ENCODE measurements at places on chromosomes 4 and X.
A peak's percentile ranks its signal among the peaks of the same experiment; 100 is the strongest.

DNA sequence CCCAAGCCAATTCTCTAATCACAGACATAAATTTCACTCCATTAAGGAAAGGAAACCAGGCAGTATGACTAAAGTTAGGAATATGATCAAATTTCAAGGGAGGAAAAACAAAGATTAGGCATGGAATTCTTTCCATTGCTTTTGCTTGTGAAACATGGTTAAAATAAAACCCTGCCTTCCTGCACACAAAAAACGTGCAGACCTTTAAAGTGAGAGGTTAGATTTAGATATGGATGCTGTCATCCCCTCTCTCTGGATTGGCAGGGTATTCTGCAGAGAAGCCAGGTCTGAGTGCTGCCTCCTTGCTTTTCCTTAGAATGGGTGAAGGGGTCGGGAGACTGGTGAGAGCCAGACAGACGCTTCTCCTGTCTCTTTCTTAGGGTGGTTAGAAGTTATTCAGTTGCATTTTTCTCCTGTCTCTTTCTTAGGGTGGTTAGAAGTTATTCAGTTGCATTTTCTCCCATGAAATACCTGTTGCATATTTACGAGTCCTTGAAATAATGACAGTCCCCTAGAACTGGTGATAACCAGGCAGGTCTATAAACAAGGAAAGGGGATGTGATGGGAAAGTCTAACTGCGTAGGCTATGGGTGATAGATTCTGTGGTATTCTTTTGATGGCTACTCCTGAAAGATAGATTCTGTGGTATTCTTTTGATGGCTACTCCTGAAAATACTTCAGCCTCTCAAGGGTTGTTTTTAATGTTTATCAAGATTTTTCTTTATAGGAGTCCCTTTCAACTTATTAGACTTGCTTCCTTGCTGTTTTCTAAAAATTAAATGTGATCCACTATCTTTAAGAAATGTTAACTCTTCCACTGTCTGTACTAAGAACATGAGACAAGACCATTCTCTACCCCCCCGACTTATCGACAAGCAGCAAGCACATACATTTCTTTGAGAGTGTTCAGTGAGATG is 163.6 kb downstream of the SPRY1 start:
- DNase-seq: no peak

- no peak for DNase-seq
Observed at GRCh38 chrX:140343226-140343868, 161.5 kb downstream of the SOX3 start.

- DNase-seq: no peak
Observed at GRCh38 chr4:20840648-20841190, 140.5 kb downstream of the PACRGL start.

DNA sequence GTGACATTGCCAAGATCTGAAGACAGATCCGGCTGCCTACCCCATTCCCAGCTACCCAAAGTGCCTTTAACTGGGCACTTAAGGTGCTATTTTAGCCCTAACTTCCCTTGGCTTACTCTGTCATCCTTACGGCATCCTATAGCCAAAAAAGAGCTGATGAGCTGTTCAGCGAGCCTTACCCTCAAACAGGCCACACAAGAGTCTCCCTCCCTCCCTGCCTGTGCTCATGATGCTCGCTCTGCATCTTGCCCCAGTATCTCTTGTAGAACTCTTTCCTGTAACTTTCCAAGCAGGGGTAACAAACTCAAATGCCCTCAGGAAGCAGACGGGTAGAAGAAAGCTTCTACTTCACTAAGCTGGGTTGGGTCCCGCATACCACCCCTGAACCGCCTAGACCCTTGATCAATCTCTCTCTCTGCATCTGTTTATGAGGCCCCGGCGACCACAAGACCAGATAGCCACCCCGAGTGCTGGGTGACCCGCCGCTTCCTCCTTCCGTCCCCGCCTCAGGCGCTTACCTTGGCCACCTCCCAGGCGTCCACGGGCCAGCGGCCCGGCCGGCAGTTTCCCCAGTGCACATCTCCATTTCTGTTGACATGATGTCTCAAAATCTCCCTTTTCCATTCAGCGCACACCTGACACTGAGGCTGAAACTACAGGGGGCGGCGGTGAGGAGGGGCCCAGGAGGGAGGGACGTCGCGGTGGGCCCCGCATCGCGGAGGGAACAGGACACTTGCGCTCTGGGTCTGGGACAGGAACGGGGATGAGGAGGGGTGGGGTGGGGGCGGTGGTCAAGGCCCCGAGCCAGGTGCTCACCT is 663 bp downstream of the CXorf38 start:
- DNase-seq: peak; percentile 63

GRCh38 chr4:10589799-10590198 is 94.8 kb downstream of the CLNK start:
- DNase-seq: no peak

- peak; percentile 41 for DNase-seq
Observed at GRCh38 chrX:38754102-38754790, 47.0 kb upstream of the MID1IP1 start.

GRCh38 chr4:101155945-101156344 is 191.4 kb downstream of the PPP3CA start:
- peak; percentile 44 for DNase-seq

- DNase-seq: no peak
Observed at GRCh38 chr4:43496188-43496587, 603.7 kb downstream of the GRXCR1 start.

DNA sequence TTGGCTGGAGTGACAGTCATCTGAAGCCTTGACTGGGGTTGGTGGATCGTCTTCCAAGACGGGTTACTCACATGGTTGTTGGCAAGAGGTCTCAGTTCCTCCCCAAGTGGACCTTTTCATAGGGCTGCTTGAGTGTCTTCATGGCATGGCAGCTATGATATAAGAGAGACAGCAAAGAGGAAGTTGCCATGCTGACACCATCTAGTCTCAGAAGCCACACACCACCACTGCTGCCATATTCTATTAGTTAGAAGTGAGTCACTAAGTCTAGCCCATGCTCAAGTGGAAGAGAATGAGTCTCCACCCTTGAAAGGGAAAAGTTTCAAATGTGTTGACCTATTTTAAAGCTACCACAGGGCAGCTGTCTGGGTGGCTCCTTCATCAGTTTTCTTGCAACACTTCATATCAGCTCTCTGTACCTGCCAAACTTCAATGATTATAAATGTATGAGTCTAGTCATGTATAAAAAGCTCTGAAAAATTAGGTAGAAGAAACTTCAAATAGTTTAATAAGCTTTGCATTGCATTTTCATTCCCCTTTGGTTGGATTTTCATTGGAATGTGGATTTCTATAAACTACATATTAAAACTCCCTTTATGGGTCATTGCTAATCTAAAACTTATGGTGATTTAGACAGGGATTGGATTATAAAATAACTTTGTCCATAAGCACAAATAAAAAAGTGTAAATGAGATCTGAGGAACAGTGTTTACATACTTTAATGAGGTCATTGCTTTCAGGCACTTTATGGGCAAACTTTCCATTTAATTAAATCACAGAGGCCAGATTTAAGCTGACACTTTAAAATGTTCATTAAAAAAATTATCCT is 68.0 kb upstream of the ATXN3L start:
- peak; percentile 42 for DNase-seq

GRCh38 chrX:41909068-41909467 is 14.3 kb downstream of the CASK start:
- peak; percentile 42 for DNase-seq

GRCh38 chrX:38275615-38276014 is 51.7 kb downstream of the RPGR start:
- DNase-seq: no peak

DNA sequence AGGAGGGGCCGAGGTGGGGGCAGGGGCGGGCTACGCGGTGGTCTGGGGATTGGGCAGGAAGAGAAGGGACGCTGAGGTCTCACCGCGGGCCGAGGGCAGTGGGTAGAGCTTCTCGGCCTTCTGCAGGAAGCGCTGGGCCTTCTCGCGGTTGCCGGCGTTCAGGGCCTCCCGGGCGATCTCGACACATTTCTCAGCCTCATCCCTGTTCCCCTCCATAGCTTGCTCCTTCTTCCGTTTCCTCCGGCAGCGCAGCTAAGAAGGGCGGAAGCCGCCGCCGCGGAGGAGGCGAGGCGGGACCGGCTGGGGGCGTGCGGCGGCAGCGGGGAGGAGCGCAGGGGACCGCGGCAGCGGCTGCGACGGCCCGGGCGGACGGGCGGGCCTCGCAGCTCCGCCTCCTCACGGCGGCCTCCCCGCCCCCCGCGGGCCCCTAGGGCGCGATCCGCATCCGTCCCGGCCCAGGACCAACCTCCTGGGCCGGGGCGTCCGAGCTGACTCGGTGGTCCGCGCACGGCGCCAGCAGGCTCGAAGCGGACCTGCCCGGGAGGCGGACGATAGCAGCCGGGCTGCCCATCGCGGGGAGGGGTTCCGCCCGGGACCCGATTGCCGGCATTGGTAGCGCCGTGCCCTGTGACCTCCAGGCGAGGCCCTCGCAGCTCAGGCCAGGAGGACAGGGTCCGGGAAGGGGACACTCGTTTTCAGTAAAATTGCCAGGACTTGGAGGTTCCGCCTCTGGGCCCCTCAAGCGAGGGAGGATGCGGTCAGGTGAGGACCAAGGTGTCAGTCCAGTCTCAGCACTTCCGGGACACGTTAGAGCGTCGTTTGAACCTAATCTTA is at the start of gene DNAJB14:
Gene DNAJB14, minus strand, starts transcription at position 263 of the 834 bp plus-strand sequence. Its CDS starts 47 bp downstream, at position 216.
- peak; percentile 84 for DNase-seq

DNA sequence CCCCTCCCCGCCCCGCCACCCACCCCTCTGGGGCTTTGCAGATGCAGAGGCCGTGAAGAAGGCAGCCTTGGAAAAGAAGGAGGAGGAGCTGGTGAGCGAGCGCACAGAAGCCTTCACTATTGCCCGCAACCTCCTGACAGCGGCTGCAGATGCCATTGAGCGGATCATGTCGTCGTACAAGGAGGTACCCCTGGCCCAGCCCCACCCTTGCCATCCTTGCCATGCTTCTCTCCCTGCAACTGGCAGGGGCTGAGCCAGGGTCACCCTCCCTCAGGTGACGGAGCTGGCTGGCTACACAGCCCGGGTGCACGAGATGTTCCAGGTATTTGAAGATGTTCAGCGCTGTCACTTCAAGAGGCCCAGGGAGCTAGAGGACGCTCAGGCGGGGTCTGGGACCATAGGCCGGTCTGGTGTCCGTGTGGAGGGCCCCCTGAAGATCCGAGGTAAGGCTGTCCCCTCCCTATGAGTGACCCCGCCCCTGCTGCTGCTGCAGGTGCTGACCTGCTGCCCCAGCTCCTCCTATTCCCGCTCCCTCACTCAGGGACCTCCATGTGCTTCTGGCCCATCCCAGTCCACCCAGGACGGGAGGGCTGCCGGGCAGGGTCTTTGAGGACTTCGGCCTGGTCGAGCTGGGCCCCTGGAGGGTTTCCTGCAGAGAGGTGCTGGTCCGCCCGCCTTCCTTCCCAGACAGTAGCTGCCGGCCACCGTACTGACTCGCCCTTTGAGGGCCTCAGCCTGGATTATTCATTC is 11.6 kb downstream of the ABCD1 start:
- DNase-seq: no peak

- DNase-seq: no peak
Observed at GRCh38 chrX:154813801-154814200, 8.5 kb upstream of the MPP1 start.

DNA sequence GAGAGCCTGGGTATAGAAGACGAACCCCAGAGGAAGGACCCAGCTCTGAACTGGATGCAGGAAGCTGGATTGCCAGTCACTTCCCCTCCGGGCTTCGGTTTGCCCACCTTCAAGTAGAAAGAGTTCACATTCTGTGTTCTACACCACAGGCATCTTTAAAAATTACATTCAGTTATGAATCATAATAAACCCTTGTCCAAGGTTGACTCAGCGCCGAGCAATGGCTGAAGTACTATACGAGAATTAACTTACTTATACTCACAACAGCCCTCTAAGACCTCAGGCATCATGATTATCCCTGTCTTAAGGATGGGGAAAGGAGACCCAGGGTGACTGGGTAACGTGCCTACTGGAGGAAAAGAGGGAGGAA is 72.5 kb downstream of the EVC2 start:
- no peak for DNase-seq

DNA sequence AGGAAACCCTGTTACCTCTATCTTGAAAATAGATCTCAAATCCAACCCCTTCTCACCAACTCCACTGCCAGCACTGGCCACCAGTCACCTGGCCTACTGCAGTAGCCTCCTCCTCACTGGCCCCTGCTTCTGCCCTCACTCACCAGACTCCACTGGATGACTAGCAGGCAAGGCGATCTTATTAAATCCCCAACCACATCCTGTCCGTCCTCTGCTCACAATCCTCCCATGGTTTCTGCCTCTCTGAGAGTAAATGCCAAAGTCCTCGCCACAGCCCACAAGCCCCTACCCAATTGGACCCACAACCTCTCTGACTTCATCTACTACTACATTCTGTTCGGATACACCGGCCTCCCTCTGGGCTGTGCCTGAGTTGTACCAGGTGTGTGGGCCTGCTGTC is 5.4 kb upstream of the PIM2 start:
- no peak for DNase-seq

DNA sequence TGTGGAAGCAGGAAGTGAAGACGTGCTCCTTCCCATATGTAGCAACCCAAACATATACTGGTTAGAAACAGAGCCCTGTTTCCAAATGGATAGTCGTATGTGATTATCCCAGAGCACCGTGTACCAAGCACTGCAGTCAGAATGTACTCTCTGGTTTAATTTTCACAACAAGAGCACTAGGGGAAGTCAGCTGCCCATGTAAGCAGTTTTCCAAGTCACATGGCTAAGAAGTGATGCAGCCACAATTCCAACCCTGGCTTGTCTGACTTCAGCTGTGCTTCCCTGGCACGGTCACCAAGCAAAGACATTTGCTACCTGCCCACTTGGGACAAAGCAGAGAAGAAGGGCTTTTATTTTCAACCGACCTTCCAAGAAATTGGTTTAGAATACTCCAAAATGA is 28.2 kb upstream of the CEP135 start:
- DNase-seq: no peak

DNA sequence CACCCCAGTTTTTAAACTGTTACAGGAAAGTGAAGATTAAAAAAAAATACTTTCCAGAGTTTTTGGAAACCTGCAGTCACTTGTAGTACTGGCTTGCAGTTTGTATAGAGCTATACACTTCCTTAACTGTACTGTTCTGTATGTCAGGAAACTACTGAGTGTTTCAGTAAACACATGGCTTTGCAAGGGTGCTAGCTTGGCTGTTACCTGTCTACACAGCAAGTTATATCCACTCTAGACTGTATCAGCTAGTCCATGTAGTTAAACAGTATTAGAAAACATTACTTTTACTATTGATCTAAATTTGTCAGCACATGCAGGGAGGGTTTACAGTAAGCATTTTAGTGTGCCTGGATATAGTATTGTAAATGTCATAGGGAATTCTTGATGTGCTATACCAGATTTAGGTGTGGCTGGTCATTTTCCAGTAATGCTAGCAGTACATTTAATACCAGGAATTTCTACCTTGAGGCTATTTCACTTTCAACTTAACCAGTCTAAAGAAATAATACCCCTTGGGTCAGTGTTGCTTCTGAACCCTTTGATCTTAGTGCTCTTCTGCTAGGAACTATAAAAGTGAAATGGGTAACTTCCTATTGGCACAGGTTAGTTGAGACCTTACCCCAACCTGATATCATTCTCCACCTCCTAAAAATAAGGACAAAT is 192.3 kb upstream of the ANKRD50 start:
- DNase-seq: no peak

Measured in activated CD8-positive, alpha-beta memory T cell treated with anti-CD3 and anti-CD28 coated beads, Interleukin-2, amount 10 ng/mL, durations not matched to agents 7 days and 5 days (primary cell).